Activated CD4-positive, alpha-beta T cell treated with anti-CD3 and anti-CD28 coated beads for 24 hours (primary cell): ENCODE measurements at places on chromosomes 4 and X.

DNA sequence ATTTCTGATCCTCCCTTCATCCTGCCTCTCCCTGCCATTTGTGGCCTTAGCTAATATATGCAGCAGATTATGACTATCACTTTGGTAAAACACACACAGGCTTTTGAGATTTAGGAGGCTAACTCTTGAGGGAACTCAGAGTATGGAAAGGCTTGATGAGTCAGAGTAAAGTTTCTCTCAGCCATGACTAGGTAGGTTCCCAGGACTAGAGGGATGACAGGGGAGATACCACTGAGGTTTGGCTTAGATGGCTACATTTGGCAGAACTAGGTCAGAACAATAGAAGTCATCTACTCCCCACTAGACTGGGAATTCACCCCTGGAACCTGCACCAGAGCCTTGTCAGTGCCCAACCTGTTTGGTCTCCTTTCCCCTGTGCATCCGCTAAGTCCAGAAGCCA lies 585.7 kb downstream of the TLL1 start:
- no peak for DNase-seq

DNA sequence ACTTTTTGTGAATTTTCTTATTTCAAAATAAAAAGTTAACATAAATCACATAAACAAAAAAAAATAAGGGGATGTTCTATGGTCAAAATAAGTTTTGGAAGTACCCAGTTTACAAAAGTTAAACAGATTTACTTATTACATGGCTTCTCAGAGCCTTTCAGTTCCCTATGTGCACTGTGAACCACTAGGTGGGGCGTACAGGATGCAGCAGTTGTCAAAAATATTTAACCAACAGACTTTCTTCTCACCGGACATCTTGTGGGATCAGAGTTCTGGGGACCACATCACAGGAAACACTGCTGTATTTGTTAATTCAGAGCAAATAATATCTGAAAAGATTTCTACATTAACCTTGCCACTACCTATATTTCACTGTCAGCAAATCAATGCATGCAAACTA lies 74.1 kb downstream of the SMARCA1 start:
- no peak for DNase-seq

DNA sequence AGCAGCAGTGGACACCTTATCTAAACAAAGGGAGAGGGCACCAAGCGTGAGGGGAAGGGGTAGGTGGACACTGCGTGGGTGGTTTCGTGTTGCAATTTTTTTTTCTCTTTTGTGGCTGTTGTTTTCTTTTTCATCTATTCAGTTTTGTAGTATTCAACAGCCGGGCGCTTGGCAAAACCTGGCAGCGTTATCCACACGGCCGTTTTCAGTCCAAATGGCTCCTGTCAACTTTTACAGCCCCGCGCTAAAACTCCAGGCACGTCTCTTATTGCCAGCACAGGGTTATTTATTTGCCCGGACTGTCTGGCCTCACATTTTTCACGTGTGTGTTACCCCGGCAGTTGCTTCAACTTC lies 192.2 kb downstream of the BCOR start:
- no peak for DNase-seq

DNA sequence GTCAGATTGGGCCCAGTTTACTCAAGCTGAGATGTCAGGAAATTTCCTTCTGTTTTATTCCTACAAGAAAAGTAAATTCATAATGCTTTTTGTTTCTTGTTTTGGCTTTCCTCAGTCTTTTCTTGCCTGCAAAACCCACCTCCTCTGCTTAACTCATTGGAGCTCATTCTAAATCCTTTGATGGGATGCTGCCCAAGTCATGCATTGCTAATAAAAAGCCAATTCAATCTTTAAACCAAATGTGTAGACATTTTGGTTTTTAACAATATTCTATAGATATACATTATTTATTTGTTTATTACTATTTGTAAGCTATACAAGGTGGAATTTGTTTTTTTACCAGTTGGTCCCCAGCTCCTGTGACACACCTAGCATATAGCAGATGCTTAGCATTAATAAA lies 13.2 kb upstream of the PDE5A start:
- DNase-seq = no peak

DNA sequence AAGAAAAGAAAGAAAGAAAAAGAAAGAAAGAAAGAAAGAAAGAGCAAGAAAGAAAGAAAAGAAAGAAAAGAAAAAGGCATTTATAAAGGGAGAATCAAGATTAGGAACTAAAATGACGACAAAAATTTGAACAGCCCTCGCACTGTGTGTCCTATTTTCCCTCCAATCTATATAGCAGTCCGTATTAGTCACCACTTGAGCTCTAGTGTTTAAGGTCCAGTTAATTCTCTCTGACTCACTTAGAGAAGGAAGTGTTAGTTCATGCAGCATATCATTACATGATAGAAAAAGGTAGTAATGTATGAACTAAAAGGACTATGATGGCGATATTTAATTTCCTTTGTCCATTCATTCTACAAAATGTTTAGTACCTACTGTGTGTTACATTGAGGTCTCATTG lies 122.7 kb downstream of the CBLL2 start:
- no peak for DNase-seq

GRCh38 chr4:11485926-11486325 lies 57.2 kb upstream of the HS3ST1 start:
- no peak for DNase-seq

DNA sequence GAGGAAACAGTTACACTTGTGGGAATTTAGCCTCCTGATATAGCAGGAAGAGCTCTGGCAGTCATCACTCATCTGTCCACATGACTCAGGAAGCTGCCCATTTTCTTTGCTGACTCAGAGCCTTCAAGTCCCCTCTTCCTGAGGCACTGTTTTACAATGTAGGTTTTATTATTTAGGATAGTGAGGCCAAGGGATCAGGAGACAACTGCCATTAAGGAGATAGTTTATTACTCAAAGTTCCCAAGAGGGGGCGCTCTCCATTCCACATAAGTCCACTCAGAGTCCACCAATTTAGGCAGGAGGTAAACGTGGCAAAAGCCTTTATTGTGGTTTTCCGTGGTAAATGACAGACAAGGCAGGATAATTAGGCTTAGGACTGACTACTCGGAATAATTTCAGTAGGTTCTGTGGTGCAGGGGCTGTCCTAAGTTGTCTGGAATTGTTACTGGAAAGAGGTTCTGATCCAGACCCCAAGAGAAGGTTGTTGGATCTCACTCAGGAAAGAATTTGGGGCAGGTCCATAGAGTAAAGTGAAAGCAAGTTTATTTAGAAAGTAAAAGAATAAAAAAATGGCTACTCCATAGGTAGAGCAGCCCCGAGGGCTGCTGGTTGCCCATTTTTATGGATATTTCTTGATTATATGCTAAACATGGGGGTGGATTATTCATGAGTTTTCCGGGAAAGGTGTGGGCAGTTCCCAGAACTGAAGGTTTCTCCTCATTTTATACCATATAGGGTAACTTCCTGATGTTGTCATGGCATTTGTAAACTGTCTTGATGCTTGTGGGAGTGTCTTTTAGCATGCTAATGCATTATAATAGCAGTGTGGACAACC lies 96.0 kb upstream of the RAB40AL start:
- DNase-seq = no peak

DNA sequence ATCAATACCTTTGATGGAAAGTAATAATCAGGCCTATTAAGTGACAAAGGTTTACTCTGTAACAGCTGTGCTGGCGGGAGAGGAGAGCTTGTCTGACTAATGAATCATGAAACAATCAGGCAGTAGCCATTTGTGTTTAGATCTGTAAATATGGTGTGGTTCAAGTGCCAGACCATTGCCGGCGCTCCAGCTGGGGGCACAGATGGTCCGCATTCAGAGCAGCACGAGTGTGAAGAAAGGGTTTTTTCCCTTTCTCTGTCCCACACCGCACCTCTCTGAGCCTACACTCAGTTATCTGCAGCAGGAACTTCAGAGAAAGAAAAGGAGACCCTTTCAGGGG lies 111.3 kb upstream of the PAQR3 start:
- no peak for DNase-seq

DNA sequence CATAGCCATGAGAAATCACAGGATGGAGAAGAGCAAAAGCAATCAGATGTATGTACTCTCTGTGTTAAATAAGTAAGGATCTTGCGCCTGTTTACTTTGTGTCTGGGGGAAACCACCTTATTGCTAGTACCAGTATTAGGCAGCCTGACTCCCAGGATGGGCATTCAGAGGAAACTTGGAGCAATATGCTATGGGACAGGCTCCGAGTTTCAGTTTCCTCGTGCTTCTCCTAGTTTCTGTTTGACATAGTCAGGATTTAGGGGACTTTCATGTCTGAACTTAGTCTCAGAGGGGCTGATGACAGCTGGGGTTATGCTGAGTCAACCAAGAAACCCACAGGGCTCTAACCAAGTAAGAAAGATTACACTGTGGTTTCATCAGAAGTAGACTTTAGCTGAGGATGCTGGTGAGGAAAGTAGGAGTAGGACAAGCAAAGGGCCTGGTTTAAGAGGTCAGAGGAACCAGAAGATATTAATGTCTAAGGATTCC lies 13.5 kb downstream of the NSUN7 start:
- DNase-seq = no peak

- DNase-seq = no peak
These were observed 111.0 kb upstream of the PITX2 start for GRCh38 chr4:110733901-110734300.

- DNase-seq = no peak
These were observed 52.5 kb downstream of the PPARGC1A start for GRCh38 chr4:23837371-23837770.

- DNase-seq = no peak
These were observed 51.2 kb upstream of the KLF3 start for GRCh38 chr4:38612646-38613414.

GRCh38 chr4:114811564-114812301 lies 213.1 kb downstream of the UGT8 start:
- DNase-seq = no peak

GRCh38 chrX:29690061-29690460 lies 525.3 kb upstream of the MAGEB2 start:
- no peak for DNase-seq

- no peak for DNase-seq
These were observed 37.9 kb downstream of the WDR1 start for GRCh38 chr4:10078481-10079233.

DNA sequence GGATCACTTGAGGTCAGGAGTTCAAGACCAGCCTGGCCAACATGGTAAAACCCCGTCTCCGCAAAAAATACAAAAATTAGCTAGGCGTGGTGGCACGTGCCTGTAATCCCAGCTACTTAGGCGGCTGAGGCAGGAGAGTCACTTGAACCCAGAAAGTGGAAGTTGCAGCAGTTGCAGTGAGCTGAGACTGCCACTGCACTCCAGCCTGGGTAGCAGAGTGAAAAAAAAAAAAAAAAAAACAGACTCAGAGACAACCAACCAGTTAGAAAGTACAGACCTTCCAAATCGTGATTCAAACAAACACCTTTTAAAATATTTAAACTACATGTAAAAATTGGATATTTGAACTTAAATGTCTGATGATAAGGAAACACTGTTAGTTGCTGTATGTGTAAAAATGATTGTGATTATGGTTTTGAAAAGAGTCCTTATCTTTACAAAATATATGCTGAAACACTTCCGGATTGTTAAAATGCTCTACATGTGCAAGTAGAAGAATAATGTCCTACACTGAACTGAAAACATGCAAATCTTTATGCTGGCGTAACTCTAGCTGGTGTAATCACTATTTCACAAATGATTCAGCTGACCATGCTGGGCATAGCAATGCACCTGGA lies 37.8 kb downstream of the SH3KBP1 start:
- DNase-seq = no peak

- no peak for DNase-seq
These were observed 744.6 kb upstream of the IGFBP7 start for GRCh38 chr4:57854748-57855147.

DNA sequence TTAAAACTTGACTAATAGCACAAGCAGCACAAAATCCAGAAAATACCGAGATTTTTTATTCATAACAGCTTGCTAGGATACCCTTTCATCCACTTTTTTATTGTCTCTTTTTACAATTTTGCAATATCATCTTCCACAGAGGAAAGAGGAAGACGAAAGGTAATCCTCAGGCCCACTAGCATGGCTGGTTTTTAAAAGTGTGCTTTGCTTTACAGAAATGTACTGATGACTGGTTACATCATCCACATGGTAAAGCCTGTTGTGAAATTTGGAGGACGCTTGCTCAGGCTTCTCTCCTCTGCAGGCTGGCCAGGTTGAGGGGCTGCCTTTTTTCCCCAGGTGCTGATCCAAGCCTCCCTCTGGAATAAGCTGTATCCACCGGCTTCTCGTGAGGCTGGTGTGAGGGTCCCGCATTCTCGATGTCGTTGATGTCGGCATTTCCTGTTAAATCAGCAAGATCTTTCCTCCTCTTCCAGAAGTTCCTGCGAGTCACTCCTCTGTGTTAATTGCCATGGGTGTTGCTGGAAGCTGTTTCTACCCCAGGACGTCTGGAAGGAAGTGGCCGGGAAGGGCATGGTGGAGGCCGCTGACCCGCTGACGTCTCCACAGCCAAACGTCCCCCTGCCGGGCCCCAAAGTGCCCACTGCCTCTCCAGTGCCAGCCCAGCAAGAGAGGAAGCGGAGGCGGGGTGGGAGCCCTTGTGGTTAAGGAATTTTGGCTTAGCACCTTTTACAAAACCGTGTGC lies 5.8 kb upstream of the DGKQ start:
- no peak for DNase-seq

GRCh38 chr4:139959396-139959795 lies 194.6 kb downstream of the MAML3 start:
- no peak for DNase-seq

DNA sequence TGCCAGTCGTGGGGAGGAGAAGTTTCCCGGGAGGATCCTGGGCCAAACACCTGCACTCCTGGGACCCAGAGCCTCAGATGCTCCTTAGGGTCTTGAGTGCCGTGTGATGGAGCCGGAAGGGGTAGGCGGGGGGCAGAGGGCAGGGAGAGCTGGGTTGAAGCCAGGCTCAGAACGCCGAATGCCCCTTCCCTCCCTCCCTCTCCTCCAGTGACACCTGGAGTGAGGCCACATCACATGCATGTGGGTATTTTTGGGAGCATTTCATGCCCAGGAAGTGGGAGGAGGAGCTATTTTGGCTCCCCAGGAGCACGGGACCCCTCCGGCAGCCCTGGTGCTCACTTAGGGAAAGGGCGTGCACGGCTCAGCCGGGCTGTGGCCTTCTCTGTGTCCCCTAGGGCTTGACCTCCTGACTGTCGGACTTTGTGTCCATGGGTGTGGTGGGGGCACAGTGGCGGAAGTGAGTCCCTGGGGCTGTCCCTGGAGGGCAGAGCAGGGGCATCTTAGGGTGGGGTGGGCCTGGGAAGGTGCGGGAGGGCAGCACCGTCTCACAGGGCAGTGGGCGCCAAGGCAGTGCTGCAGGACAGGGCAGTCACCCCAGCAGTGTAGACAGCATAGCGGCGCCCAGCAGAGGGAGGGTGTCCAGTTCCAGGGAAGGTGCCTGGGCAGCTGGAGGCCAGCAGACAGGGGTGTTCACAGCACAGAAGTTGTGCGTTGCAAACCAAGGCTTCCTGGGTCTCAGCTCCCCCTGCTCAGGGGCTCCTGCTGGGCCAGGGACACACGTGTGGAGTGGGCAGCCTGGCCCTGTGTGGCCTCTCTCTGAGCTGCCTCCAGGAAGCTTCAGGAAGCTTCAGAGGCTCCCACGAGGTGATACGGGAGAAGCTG lies 4.9 kb upstream of the CPLX1 start:
- DNase-seq = no peak

GRCh38 chrX:130716781-130717413 lies 186.1 kb downstream of the ENOX2 start:
- DNase-seq = no peak

- no peak for DNase-seq
These were observed 54.7 kb downstream of the FAM193A start for GRCh38 chr4:2591189-2591588.
